Aorta (tissue), 5 donors: ENCODE measurements at places on chromosomes 6 and 20.
A peak's percentile ranks its signal among the peaks of the same experiment; 100 is the strongest.

DNA sequence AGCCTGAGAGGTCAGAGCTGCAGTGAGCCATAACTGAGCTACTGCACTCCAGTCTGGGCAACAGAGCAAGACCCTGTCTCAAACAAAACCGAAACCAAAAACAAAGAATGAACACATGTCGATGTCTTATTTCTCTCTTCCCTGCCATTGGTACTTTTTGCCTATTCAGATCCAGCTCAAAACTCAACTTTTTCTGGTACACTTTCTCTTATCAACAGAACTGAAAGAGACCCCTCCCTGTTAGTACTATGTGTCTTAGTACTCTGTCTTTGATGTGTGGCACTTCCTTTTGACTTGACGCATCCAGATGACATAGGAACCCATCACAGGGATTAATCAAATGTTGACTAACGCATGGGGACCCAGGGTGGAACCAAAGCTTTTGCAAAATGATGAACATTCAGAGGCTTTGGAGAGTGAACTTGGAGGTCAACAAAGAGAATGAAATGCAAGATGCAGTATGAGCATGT is 44.8 kb downstream of the AKAP12 start:
- H3K27me3 ChIP-seq: no peaks in the 10 kb centered on the region
- no peaks in the 10 kb centered on the region for H3K36me3 ChIP-seq
- no peaks in the 10 kb centered on the region for H3K4me1 ChIP-seq

DNA sequence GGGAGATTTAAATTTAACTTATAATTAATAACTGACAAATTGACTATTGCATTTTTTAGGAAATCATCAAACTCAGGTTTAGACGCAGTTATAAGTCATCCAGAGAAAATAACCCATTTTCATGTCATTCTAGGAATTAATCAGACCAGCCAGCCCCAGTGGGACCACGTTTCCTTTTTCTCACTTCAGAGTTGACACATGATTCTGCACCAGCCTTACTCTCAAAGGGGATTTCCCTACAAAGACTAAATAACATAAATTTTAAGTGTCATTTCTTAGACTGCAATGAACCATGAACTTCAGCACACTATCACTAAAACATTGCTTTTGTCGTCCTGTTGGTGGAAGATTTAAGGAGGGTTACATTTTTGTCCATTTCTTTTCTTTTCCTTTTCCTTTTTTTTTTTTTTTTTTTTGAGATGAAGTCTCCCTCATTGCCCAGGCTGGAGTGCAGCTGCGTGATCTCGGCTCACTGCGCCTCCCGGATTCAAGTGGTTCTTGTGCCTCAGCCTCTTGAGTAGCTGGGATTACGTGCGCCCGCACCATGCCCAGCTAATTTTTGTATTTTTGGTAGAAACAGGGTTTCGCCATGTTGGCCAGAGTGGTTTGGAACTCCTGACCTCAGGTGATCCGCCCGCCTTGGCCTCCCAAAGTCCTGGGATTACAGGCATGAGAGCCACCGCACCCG is 3.6 kb downstream of the IPCEF1 start:
- no peaks in the 10 kb centered on the region for H3K27me3 ChIP-seq
- no peak overlapping the region for H3K27ac ChIP-seq
- no peaks in the 10 kb centered on the region for H3K4me1 ChIP-seq
- H3K4me3 ChIP-seq: no peak overlapping the region
- DNase-seq: no peak

DNA sequence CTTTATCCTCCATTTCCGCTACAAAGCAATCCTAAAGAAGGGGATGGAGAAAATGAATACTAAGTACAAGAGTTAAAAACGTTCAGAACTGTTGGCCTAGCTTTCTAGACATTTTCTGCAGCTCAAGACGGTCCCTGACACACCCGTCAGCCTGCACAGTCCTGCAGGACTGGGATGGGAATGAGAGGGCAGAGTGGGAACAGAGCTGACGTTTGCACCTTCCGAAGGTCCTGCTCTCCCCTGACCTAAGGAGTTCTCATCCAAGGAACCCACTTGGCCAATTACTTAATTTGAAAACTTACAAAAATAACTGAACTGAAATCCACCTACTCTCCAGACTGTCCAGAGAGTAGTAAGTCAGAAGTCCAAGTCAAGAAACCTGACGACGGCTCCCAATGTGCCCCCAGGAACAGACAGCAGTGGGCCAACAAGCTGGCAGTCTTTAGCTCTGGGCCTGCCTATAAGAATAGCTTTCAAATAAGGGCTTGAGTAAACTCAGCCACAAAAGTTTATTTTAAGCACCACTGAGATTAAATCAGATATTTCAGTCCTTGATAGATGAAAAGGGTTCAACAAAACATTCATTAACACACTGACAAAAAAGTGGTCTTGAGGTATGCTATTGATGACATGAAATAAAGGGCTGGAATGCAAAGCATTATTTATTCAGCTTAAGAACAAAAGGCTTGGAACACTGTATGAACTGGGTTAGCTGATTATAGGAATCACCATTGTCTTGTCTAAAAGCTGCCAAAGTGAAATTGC is 76.8 kb downstream of the CNKSR3 start:
- H3K27me3 ChIP-seq: no peaks in the 10 kb centered on the region
- no peaks in the 10 kb centered on the region for H3K36me3 ChIP-seq
- no peak overlapping the region for H3K4me3 ChIP-seq
- peaks cover 7% of the 10 kb centered on the region for H3K4me1 ChIP-seq
- H3K27ac ChIP-seq: peak overlapping the region; percentile 78

GRCh38 chr6:111662794-111663593 is 57.3 kb upstream of the TRAF3IP2 start:
- H3K4me3 ChIP-seq: no peak overlapping the region
- no peaks in the 10 kb centered on the region for H3K27me3 ChIP-seq
- H3K4me1 ChIP-seq: peaks cover 4% of the 10 kb centered on the region
- peak; percentile 53 for DNase-seq
- H3K36me3 ChIP-seq: no peaks in the 10 kb centered on the region

- H3K27ac ChIP-seq: no peak overlapping the region
- H3K4me1 ChIP-seq: no peaks in the 10 kb centered on the region
- H3K36me3 ChIP-seq: no peaks in the 10 kb centered on the region
- no peak for DNase-seq
- no peak overlapping the region for H3K4me3 ChIP-seq
These were observed 221.5 kb downstream of the NRN1 start for GRCh38 chr6:5785249-5785648.

DNA sequence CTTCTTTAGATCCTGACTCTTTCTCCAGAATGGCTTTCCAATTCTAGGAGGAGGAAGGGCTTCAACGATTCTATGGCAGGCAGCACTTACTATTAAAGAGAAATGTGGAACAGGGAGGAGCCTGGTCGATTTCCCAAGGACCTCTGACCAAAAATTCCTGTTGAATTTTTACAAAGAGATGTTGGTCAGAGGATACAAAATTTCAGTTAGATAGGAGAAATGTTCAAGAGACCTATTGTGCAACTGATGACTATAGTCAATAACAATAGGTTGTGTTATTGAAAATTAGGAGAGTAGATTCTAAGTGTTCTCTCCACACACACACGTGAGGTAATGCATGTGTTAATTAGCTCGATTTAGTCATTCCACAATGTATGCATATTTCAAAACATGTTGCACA is 130.1 kb upstream of the TNFAIP3 start:
- no peaks in the 10 kb centered on the region for H3K36me3 ChIP-seq
- no peaks in the 10 kb centered on the region for H3K27me3 ChIP-seq
- no peaks in the 10 kb centered on the region for H3K4me1 ChIP-seq
- no peak overlapping the region for H3K27ac ChIP-seq

- no peaks in the 10 kb centered on the region for H3K4me1 ChIP-seq
- DNase-seq: no peak
- no peak overlapping the region for H3K4me3 ChIP-seq
- peaks cover 3% of the 10 kb centered on the region for H3K36me3 ChIP-seq
These were observed 14.5 kb downstream of the TMX4 start for GRCh38 chr20:8005033-8005432.

DNA sequence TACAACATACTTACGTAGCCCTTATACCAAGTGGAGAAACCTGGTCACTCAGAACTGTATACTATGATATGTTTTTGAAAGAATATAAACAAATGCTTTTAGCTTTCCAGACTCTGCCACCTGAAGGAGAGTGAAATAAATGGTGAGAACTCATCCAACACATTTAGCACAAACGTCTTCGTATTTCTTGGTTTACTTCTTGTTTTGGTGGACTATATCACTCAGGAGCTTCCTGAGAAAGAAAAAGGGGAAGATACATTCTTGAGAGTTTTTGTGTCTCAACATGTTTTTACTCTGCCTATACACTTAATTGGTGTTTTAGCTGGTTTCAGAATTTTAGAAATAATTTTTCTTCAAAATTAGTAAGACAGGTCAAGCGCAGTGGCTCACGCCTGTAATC is 19.4 kb upstream of the CTAGE9 start:
- H3K4me3 ChIP-seq: no peak overlapping the region
- H3K27ac ChIP-seq: no peak overlapping the region
- no peak for DNase-seq
- H3K27me3 ChIP-seq: no peaks in the 10 kb centered on the region
- no peaks in the 10 kb centered on the region for H3K4me1 ChIP-seq
- no peaks in the 10 kb centered on the region for H3K36me3 ChIP-seq

GRCh38 chr20:40948465-40949267 is 80.0 kb upstream of the TOP1 start:
- H3K4me1 ChIP-seq: no peaks in the 10 kb centered on the region
- no peak for DNase-seq
- no peaks in the 10 kb centered on the region for H3K27me3 ChIP-seq
- H3K27ac ChIP-seq: no peak overlapping the region
- H3K4me3 ChIP-seq: no peak overlapping the region

DNA sequence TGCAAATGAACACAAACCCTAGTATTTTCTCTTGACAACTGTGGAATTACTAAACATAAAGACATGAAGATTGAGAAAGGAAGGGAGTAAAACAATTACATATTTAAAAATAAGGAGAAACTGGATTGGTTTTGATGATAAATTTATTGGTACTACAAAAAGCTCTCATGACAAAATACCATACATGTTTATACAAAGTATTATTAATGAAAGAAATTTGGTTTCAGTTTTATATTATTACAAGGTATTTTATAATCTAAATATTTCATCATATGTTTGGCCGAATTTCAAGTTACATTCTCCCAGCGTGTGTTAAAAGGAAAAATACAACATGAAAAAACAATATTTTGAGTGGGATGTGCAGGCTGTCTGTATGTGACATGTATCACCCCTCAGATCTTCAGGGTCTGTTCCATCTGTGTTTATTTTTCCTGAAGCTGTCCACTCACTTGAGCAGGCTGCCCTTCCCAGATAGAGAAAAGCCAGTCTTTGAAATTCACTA is 568.4 kb downstream of the NKAIN2 start:
- no peak for DNase-seq
- H3K4me1 ChIP-seq: no peaks in the 10 kb centered on the region
- H3K27ac ChIP-seq: no peak overlapping the region
- no peak overlapping the region for H3K4me3 ChIP-seq
- no peaks in the 10 kb centered on the region for H3K36me3 ChIP-seq

GRCh38 chr6:67501755-67502154 is 1133.3 kb upstream of the ADGRB3 start:
- no peak for DNase-seq
- H3K4me3 ChIP-seq: no peak overlapping the region
- no peaks in the 10 kb centered on the region for H3K36me3 ChIP-seq
- H3K4me1 ChIP-seq: no peaks in the 10 kb centered on the region
- no peak overlapping the region for H3K27ac ChIP-seq

GRCh38 chr20:53382263-53382844 is 211.3 kb downstream of the ZNF217 start:
- no peak overlapping the region for H3K27ac ChIP-seq
- H3K36me3 ChIP-seq: no peaks in the 10 kb centered on the region
- no peaks in the 10 kb centered on the region for H3K4me1 ChIP-seq
- DNase-seq: no peak

DNA sequence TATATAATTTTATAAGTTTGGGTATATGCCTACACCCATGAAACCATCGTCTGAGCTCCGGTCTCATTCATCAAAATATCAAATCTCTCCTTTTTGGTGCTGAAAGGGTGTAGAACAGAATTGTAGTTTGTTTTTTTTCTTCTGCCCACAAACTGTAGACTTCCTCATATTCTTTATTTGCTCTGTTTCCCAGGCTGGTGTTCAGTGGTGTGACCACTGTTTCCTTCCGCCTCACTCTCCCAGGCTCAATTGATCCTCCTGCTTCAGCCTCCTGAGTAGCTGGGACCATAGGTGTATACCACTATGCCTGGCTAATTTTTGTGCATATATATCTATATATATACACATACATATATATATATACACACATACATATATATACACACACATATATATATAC is 139.6 kb upstream of the HCRTR2 start:
- peaks cover 2% of the 10 kb centered on the region for H3K27me3 ChIP-seq
- H3K36me3 ChIP-seq: no peaks in the 10 kb centered on the region
- H3K27ac ChIP-seq: no peak overlapping the region
- no peaks in the 10 kb centered on the region for H3K4me1 ChIP-seq

DNA sequence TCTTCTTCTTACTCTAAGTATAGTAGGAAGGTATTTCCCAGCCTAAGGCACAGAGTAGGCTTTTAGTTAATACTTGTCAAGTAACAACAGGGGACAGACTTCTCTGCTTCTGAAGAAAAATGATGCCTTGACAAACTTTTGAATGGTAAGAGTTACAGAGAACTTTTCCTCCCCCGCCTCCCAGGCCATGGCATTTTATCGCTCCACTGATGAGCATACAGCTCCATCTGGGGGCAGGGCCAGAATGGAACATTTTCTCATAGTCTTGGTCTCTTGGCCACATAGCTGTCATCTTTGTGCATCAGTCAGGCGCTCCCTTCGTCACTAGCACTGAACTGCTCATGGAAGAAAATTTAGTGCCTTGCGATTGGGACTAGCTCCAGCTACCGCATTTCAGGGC is 1066.8 kb upstream of the CITED2 start:
- peak; percentile 50 for DNase-seq
- no peak overlapping the region for H3K4me3 ChIP-seq
- no peaks in the 10 kb centered on the region for H3K36me3 ChIP-seq

GRCh38 chr6:170146640-170147039 is 144.2 kb downstream of the DLL1 start:
- no peaks in the 10 kb centered on the region for H3K36me3 ChIP-seq
- no peaks in the 10 kb centered on the region for H3K4me1 ChIP-seq
- no peak overlapping the region for H3K4me3 ChIP-seq
- H3K27me3 ChIP-seq: no peaks in the 10 kb centered on the region
- DNase-seq: peak; percentile 64

GRCh38 chr6:130716466-130716865 is 110.7 kb upstream of the SMLR1 start:
- no peaks in the 10 kb centered on the region for H3K36me3 ChIP-seq
- H3K4me3 ChIP-seq: no peak overlapping the region
- no peak for DNase-seq

GRCh38 chr6:100453701-100454521 is 10.8 kb downstream of the SIM1 start:
- no peak overlapping the region for H3K4me3 ChIP-seq
- H3K4me1 ChIP-seq: no peaks in the 10 kb centered on the region
- H3K36me3 ChIP-seq: no peaks in the 10 kb centered on the region

DNA sequence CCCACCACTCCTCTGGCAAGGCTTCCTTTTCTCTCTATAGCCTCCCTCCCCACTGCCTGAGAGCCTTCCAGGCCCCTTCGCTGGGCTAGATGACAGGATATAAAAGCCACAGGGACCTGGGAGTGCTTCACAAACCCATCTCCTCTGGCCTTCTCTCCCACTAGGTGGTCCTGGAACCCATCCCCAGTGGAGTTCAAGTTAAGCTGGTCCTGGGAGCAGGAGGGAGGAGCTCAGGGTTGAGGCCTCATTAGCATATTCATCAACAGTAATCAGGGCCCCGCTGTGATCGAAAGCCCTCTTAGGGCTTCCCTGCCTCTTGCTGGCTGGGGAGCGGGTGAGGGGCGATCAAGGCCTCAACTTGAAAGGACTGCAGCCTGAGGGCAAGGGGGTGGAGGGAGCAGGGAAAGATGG is 9.1 kb downstream of the EBF4 start:
- no peak overlapping the region for H3K4me3 ChIP-seq
- DNase-seq: no peak
- no peaks in the 10 kb centered on the region for H3K36me3 ChIP-seq
- no peaks in the 10 kb centered on the region for H3K4me1 ChIP-seq
